COLO829 (cell line): ENCODE measurements at places on chromosomes 2 and 18.

- no peak for DNase-seq
Observed at GRCh38 chr18:29651122-29651680, 1391.3 kb downstream of the DSC3 start.

- no peak for DNase-seq
Observed at GRCh38 chr2:203476881-203477280, 58.2 kb downstream of the RAPH1 start.

GRCh38 chr2:15939854-15940660 is at the start of gene MYCN:
Gene MYCN, plus strand, starts transcription at chr2:15940550. Its CDS starts 1,515 bp downstream, at chr2:15942065.
- DNase-seq, result no peak

GRCh38 chr2:37366773-37367172 is 22.3 kb downstream of the QPCT start:
- DNase-seq, result peak; percentile 69

- DNase-seq, result no peak
Observed at GRCh38 chr2:46458763-46459500, 20.4 kb upstream of the TMEM247 start.

GRCh38 chr2:174603280-174603679 is 5.7 kb upstream of the WIPF1 start:
- DNase-seq, result peak; percentile 44

GRCh38 chr18:61471541-61471940 is 138.3 kb downstream of the CDH20 start:
- no peak for DNase-seq

DNA sequence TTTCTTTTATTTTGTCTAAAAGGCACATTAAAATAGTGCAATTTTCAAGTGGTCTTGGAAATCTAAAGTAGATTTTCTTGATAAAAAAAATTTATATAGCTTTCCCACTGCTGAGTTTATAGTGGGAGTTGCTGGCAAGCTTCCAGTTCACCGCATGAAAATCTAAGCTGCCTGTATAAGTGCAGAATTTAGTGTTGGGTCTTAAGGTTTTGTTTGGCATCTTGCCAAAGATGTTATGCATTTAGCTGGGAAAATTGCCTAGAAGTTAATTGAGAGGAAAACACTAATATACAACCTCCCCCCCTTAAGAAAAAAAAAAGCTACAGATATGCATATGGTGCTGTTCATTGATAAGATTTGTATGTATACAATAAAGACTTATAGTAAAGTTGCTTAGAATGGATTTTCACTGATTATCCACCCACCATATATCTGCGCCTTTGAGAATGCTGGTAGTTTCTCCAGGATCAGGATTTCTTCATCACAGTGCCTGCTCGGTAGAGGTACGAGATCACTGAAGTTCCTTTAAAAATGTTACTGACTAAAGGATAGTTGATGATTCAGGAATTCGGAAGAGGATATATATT is 803.2 kb upstream of the POU3F3 start:
- no peak for DNase-seq

DNA sequence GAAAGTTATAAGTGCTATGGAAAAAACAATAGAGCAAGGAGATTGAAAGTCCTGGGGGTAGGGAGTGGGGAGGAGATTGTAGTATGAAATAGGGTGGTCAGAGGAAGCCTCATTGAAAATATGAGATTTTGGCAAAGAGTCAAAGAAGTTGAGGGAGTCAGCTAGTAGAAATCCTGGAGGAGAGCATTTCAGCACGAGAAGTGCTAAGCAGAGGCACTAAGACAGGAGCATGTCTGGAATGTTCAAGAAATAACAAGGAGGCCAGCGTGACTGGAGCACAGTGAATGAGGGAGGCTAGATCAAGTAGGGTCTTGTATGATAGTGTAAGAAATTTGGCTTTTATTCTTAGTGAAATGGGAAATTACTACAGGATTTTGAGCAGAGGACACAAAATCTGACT is 2.1 kb upstream of the TSPYL6 start:
- DNase-seq, result no peak

- DNase-seq, result no peak
Observed at GRCh38 chr18:40606996-40607395, 1348.0 kb upstream of the PIK3C3 start.

DNA sequence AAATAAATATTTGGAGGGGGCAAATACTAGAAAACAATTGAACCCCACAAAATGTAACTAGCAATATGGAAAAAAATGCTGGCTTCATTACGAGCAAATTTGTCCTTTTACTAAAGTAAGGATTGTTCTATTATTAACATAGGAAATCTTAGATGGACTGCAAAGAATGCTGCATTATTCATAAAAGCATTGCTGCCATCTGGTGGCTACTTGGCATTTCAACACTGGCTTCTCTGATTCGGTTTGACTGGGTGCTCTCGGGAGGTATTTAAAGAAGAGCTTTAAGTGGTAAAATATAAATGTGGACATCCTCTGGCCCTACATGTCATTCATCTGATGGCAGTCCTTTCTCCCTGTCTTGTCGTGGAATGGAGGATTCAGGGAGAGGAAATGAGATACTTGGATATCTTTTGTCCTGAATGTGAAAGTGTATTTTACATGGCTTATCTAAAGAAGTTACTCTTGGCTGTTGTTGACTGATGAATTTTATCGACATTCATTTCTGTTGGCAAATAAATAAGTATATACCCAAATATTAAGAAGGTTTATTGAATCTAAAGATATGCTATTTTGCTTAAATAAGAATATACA is 130.2 kb downstream of the ARHGAP15 start:
- DNase-seq, result peak; percentile 36

- no peak for DNase-seq
Observed at GRCh38 chr18:24506175-24506574, 45.7 kb downstream of the HRH4 start.

GRCh38 chr2:17104454-17104853 is 413.8 kb downstream of the RAD51AP2 start:
- DNase-seq, result no peak

DNA sequence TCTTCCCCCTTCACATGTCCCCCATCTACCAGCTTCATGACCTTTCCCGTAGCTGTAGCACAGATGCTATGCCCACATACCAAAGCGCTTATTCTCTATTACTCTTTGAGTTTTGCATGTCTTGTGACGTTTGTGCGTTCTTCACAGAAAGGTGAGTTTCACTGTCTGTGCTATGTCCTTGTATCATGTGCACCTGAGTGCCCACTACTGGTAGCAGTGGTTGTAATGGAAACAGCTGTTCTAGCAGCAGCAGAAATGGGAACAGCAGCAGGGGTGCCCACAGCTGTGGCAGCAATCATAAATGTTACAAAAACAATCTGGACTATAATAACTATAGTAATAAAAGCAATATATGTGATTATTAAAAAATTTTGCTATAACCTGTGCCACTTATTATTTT is 127.1 kb downstream of the STK39 start:
- no peak for DNase-seq

- no peak for DNase-seq
Observed at GRCh38 chr2:108940156-108940555, 48.9 kb downstream of the EDAR start.

GRCh38 chr2:206502729-206503128 is 59.4 kb downstream of the ADAM23 start:
- no peak for DNase-seq

GRCh38 chr2:68434981-68435380 is 32.1 kb downstream of the FBXO48 start:
- no peak for DNase-seq

GRCh38 chr2:236250909-236251579 is 13.2 kb downstream of the ASB18 start:
- peak; percentile 34 for DNase-seq

DNA sequence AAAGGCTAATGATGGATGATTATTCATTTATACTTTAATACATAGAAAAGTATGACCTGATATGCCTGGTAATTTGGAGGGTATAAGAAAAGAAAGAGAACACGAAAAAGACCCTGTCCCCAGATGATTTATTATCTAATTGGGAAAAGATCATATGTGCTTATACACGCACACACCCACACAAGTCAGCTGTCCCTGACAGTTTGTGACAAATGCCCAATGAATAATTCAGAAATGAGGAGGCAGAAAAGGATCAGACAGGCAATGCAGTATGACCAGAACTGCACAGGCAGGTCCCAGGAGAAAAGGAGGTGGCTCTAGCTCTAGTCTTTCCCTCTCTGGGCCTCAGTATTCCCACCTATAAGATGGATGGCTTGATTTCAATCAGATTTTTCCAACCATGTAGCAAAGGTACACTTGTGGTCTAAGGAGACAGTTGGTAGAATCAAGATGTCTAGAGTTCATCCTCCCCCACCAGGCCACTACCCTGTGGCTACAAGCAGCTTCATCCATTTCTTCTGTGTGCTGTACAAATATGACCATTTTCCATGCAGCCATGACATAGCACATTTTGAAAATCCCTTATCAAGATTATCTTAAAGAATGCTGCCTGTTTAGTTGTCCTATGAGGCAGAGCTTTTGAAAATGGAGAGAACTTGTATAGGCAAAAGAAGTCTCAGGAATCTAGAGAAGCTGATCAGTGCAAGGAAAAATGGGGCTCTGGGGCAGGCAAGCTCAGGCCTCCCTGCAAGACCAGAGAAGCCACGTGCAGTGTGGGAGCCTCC is 19.7 kb downstream of the CYRIA start:
- no peak for DNase-seq

DNA sequence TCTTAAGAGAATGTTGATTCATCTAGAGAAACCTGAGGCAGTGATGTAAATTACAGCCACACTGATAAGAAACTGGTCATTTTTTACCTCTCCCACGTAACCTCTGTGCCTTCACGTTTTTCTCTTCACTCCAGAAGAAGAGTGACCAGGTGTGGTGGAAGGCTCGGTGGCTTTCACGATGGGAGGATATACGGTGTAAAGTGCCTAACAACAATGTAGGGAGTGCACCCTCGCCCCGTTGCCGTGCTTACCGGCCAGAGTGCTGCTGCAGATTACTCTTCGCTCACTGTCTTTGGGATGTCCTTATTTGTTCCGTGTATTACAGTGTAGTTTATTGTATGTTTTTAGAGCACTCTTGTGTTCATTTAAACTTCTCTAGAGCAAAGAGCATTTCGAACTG is 46.5 kb downstream of the NCK2 start:
- no peak for DNase-seq

- peak; percentile 24 for DNase-seq
Observed at GRCh38 chr2:232142049-232142448, 180.5 kb downstream of the DIS3L2 start.

GRCh38 chr18:39380186-39380725 is 1814.7 kb upstream of the CELF4 start:
- no peak for DNase-seq

GRCh38 chr2:197996583-197996982 is 192.2 kb downstream of the PLCL1 start:
- DNase-seq, result no peak

DNA sequence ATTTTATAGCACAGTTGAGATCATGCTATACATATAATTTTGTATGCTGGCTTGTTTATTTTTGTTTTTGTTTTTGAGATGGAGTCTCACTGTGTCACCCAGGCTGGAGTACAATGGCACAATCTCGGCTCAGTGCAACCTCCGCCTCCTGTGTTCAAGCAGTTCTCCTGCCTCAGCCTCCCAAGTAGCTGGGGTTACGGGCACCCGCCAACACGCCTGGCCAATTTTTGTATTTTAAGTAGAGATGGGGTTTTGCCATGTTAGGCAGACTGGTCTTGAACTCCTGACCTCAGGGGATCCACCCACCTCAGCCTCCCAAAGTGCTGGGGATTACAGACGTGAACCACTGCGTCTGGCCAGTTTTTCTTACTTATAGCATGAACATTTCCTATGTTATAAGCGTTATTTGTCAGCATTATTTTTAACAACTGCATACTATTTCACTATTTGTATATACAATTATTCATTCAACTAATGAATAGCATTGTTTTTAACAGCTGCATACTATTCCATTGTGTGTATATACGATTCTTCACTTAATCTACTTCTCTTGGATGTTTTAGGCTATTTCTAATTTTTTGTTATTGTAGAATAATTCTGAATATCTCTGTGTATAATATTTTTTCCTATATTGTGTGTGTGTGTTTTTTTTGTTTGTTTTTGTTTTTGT is 3.5 kb downstream of the EHD3 start:
- DNase-seq, result no peak

DNA sequence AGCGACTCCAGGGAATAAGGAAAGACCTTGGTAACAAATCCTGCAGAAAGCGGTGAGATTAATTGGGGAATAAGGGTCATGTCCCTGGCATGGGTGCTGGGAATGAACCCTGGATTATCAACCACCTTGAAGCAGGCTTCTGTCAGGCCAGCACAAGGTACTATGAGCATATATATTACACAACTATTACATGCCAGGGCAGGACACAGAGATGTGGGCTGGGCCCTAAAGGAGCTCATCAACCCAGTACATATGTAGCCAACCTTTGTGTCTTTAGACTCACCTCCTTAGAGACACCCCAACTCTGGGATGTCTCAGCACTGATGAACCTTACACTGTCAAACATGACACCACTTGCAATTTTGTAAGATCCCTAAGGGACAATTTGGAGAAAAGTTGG is 3.4 kb downstream of the SFXN5 start:
- no peak for DNase-seq

- no peak for DNase-seq
Observed at GRCh38 chr2:144452169-144452988, 67.5 kb downstream of the ZEB2 start.

DNA sequence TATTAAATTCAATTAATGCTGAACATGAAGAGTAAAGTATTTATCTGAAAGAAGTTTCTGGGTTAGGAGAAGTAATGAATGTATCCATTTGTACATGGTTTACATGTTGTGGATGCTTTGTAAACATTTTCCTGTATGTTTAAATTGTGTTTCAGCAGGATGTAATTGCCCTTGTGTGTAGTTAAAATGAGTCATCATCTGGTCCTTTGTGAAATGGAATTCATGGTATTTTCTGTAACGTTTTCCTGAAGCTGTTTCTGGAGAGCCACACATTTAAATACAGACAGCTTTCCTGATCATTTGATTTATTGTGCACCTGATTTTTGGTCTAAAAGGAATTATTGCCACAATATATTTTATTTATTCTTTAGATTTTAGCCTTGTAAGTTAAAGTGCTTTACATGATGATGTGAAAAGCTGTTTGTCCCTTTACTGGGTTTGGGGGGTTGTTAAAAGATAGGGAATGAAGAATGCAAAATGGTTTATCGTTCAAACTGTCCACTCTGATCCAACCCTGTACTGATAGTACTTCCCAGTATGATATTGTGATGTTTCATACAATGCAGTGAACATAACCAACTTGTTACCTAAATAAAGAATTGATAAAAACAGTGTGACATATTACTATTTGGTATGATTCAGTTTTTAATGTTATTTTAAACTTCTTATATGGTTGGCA is 41.7 kb upstream of the SLC3A1 start:
- peak; percentile 93 for DNase-seq

DNA sequence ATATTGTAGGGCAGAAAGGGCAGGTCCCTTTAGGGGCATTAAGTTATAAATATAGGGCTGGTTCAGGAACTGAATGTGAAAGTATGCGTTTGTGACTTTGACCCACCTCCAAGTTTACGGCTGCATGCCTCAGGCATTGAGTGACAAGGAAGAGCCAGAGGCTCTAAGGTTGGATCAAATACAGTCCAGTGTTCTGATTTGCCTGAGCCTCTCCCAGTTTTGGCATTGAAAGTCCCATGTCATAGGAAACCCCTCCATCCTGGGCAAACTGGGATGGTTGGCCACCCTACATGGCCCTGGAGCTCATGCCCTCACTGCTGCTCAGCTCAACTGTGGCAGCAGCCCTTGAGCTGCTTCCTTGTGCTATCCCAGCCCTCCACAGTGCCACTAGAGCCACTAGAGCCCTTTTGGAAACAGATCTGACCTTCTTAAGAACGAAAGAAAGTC is 29.9 kb downstream of the HK2 start:
- DNase-seq, result no peak

- no peak for DNase-seq
Observed at GRCh38 chr2:235833971-235834620, 334.1 kb downstream of the GBX2 start.
